ENCODE measurements at places on chromosomes 6 and 20.

DNA sequence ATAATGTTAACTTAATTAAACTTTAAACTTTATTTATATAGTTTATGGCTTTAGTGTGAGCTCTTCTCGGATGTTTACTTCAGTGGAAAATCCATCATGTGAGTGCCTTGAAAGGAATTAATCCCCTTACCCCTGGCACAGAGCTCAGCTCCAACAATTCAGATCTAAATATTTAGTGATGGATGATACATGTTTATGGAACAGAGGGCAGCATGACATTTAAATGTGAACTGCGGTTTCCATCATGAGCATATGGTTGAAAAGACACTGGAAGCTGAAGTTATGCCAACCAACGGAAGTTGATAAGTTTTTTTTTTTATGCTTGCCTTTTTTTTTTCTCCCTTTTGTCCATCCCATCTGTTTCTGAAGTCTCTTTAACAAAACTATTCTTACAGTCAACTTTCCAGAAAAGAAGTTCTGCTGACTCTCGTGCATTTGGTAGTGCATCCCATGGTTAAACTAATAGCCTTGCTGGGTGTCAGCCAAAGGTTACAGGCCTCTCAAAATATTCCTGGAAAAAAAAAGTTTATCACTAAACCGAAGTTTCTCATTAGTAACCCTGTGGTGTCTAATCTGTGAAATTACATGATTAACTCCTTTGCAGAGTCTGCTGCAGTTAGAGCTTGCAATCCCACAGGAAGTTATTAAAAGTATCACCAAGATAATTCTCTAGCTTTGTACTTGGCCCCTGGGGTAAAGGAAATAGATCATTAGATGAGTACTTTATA is 243.9 kb upstream of the TCF21 start:
- no peak for DNase-seq

DNA sequence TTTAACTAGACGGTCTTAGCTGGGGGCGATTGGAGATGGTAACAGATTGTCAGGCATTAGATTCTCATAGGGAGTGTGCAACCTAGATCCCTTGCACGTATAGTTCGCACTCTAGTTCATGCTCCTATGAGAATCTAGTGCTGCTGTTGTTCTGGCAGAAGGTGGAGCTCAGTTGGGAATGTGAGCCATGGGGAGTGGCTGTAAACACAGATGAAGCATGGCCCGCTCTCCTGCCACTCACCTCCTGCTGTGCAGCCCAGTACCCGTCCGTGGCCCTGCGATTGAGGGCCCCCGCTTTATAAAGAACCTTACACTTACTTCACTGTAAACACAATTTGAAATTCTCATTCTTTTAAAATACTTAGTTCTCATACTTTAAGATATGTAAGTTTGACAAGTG is 339.4 kb downstream of the CDH26 start:
- DNase-seq = no peak

DNA sequence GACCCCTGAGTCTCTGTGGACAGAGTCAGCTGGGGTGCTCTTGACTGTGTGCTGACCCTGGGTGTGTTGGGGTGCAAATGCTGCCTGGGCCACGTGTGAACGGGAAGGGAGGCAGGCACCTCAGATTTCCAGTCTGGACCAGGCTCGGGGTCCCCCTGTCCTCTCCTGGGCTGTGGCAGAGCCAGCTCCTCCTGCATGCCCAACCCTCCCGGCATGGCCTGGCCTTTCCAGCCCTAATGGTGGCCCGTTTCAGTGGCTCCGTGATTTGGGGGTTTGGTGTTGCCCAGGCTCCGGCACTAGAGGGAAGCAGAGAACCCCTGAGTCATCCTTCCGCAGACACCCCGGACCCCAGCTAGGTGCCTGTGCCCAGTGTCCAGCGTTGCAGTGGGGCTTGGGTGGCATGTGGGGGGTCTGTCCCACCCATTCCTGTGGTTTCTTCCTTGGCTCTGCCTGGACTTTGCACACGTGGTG is 9.1 kb downstream of the RBM38 start:
- DNase-seq = no peak

DNA sequence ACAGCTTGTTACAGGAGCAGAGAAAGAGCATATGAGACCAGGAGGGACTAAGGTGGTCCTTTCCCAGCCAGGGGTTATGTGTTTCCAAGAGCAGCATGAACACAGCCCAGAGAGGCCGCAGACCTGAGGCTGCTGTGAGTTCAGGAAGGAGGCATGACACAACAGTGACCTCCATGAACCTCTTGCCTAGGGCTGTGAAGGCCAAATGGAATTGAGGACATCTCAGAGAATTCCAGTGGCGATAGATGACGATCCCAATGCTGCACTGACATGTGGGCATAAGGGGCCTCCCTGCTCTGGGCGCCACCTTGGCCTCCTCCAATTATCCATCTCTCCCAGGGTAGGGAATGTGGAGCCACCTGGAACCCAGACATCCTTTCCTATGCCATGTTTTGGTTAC is 79.9 kb upstream of the FUCA2 start:
- DNase-seq = no peak

Measured in stimulated activated CD4-positive, alpha-beta T cell treated with anti-CD3 and anti-CD28 coated beads, Interleukin-1b, Interleukin-23, amount 100 ng/mL, for 48 hours (primary cell).